ENCODE measurements at places on chromosomes 11 and 22. TPM values are rescaled to one million over a fixed set of nuclear protein-coding genes. Genes with fewer than 3 reads are reported as not detected.

The ARHGAP8 gene
- 1.4 TPM for total RNA-seq

The ANO5 gene
- total RNA-seq, result 2.3 TPM

The FZD4 gene
- 1.4 TPM for total RNA-seq

The CNGA4 gene
- total RNA-seq, result 0.10 TPM

Measured in A549 treated with DMSO at 1 μM for 4 hours (cell line).